NCI-H146 (cell line): ENCODE measurements at places on chromosomes 6 and 20.
A peak's percentile ranks its signal among the peaks of the same experiment; 100 is the strongest.

- no peak for DNase-seq
Observed at GRCh38 chr20:38253571-38253970, 7.0 kb downstream of the KIAA1755 start.

- DNase-seq: no peak
Observed at GRCh38 chr6:166382500-166382932, 224 bp downstream of the MPC1 start.

- no peak for DNase-seq
Observed at GRCh38 chr6:38610050-38610625, 29.6 kb downstream of the BTBD9 start.

- no peak for DNase-seq
Observed at GRCh38 chr20:9302091-9302462, 212.3 kb upstream of the LAMP5 start.

GRCh38 chr6:167580619-167580911, 246.1 kb upstream of the AFDN start:
- DNase-seq: peak; percentile 63

DNA sequence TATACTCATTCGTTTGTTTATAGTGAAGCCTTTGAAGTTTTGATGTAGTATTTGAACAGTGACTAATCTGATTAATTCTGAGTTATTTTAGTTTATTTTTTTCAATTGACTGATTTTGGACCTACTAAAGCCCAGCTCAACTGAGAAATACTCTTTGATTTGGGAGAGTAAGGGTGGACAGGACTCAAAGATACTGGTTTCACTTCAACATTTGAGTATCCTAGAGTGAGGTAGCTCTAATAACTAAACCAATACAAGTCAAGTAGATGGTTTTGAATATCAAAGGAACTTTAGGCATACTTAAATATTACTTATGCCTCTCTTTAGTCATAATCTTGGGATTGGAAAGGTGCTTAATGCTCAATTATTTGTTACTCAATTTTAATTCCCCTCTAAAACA, 65.6 kb downstream of the ZNF292 start:
- DNase-seq: no peak

DNA sequence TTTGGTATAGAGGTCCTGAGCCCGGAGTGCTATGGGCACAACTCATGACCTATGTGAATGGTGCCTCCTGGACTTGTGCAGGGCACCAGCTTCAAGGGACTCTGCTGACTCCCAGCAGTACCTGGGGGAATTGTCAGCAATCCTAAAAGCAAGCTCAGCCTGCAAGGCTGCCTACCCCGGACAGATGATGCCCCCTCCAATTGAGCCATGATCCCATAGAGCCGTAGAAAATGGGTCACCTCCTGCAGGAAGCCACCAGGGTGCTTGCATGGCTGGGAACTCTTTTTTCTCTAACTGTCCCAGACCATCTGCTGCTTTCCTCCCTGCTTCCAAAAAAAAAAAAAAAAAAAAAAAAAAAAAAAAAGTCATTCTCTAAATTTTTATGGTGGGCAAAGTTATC, 12.9 kb upstream of the PRND start:
- no peak for DNase-seq

- no peak for DNase-seq
Observed at GRCh38 chr6:38495922-38496635, 143.7 kb downstream of the BTBD9 start.

- DNase-seq: no peak
Observed at GRCh38 chr6:47187893-47188587, 121.7 kb downstream of the TNFRSF21 start.

DNA sequence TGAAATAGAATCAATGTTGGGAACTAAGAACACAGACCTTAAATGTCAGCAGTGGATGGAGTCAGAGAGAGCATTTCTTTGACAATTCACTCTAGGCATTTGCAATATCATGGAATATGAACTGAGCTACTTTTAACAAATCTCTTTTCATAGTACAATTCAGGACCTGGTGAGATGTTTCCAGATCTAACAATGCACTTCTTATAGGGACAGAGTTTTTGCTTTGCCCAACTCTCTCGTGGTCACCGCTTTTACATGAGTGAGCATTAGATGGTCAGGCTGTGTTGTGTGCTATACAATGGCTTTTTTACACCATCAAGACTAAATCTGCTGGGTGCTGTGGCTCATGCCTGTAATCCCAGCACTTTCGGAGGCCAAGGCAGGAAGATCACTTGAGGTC, 233.6 kb downstream of the ATXN1 start:
- no peak for DNase-seq

GRCh38 chr6:146341493-146342230, 202.0 kb upstream of the RAB32 start:
- no peak for DNase-seq

DNA sequence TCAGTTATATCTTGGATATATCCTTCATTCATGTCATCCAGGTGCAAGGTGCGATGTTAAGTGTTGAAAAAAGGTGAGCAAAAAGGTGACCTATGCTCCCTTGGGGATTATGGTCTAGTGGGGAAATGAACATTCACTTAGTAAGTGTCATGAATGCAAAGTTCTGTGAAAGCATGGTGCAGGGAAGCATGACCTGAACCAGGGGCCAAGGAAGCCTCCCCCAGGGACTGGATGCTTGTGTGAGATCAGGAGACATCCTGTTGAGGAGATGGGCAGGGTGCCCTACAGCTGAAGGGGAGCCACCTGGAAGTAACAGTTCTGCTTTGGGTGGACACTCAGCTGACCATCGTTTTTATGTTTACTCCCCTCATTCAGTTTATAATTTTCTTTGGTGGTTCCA, 179.5 kb downstream of the SYNDIG1 start:
- DNase-seq: no peak

GRCh38 chr6:96939007-96939805, 14.7 kb downstream of the KLHL32 start:
- no peak for DNase-seq

- no peak for DNase-seq
Observed at GRCh38 chr6:114100215-114100994, 129.5 kb upstream of the HDAC2 start.

DNA sequence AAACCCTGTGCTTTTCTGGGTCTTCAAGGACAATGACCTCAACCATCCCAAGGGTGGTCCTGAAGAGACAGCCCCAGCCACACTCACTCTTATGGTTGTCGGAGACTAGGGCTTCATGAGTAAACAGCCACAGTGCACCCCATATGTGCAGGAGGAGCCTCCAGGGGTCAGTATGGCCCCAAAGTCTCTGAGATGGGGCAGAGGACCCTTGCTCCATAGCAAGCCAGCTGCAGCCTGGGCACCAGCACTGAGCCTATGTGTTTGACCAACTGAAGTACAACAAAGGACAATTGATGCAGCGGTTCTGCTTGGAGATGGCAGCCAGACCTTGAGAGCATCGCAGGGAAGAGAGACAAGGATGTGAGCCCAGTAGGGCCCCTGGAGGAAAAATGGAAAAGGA, 112.2 kb downstream of the LRFN2 start:
- no peak for DNase-seq

DNA sequence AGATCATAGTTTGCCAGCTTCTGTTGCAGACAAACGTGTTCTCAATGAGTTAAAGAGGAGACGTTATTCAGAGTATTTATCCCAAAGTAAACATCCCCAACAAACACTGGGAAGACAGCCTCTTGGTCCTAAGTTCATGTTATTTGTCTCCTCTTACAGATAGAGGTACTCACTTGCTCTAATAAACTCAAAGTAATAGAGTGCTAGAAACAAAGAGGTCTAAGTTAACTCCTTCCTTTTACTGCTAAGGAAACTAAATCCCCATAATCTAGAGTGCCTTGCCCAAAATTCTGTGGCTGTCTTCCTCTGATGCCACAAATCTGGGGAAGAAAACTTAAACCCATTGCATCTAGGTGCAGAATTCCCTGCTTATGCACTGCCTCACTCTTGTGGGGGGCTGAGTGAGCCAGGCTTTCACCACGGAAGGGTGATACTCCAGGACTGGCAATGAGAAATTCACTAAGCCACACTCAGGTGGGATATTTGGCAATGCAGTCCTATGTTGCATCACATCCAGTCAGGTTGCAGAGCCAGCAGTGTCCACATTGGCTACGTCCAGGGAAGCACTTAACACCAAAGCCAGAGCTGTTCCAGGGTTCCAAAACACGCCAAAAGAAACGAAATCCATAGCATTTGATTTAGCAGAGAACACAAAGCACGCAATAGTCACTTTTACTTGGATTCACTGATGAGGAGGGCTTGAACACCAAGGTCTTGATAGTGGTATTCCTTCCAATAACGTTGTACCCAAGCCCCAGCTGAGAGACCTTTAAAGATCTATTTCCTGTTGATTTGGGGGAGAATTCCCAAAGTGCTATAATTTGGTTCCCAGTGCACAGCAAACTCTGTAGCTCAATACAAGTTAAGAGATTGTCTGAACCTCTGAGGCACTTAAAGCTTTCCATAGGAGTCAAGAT, 81.0 kb upstream of the FOXQ1 start:
- DNase-seq: no peak
